ENCODE measurements at places on chromosomes 5 and 9.

DNA sequence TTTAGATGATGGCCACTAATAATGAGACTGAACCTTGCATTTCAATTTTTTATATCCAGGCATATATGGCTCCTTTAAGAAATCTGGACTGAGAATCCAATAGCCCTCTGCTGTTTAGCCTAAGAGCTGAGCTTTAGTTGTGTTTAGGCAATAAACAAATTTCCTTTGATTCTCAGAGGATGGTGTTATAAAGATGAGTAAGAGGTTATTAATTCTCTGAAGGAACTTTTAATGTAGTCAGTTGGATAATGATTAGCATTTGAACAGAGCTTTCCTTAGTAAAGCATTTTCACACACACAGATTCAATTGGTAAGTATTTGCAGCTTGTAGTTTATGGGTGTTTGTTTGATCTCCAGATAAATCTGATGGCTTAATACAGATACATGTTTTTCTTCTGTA lies 149.6 kb downstream of the PRR16 start:
- DNase-seq, result no peak

- DNase-seq, result no peak
Measured at GRCh38 chr5:172111852-172112225, 76.2 kb downstream of the STK10 start.

- no peak for DNase-seq
Measured at GRCh38 chr5:179118756-179119414, 58.7 kb downstream of the ZNF354C start.

- no peak for DNase-seq
Measured at GRCh38 chr5:1111241-1111726, 579 bp downstream of the SLC12A7 start.

- DNase-seq, result no peak
Measured at GRCh38 chr5:137279521-137280231, 219.4 kb downstream of the SPOCK1 start.

DNA sequence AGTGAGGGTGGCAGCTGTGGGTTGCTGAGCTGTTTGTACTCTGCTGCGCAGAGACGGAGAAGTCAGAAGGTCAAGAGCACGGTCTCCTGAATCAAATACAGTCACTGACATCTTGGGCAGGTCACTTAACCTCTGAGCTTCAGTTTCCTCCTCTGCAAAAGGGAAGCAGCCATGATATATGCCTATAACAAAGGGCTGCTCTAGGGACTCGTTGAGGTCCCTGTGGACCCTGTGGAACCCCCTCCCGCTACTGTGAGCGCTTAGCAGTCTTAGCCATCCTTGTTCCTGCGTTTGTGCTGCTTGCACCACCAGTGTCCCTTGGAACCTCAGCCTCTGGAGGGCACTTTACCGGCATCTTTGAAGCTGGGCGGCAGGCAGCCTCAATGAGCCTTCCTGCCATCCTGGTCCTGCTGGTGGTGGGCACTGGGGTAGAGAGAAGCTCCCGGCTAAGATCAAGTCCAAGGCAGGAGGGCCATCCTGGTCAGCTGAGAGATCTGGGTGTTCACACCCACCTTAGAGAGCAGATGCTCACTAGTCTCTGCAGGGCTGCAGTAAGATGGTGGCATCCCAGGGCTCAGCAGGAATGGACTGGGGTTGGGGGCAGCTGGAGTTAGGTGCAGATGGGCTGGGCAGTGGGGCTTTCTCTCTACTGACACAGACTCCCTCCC lies 8.7 kb downstream of the JADE2 start:
- DNase-seq, result no peak

DNA sequence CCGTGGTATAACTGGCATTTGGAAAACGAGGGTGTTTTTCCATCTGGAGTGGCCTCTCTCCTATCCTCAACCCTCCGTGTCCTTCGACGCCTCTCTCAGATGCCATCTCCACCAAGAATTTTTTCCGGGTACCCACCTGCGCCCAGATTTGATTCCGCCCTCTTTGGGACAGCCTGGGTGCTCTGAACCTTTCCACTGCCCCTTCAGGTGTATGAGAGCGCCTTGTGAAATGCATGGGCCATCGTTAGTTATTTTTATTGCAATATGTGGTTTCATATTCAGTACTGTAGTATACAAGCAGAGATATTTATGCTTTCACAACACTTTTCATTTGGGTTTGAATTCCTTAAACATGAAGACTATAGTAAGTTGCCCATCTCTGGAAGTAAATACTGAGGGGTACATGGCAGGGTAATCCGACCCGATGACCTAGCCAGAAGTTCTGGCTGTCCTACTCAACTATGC lies 78.2 kb upstream of the IFNE start:
- no peak for DNase-seq

GRCh38 chr5:52837591-52838001 lies 49.9 kb downstream of the ITGA1 start:
- DNase-seq, result no peak

DNA sequence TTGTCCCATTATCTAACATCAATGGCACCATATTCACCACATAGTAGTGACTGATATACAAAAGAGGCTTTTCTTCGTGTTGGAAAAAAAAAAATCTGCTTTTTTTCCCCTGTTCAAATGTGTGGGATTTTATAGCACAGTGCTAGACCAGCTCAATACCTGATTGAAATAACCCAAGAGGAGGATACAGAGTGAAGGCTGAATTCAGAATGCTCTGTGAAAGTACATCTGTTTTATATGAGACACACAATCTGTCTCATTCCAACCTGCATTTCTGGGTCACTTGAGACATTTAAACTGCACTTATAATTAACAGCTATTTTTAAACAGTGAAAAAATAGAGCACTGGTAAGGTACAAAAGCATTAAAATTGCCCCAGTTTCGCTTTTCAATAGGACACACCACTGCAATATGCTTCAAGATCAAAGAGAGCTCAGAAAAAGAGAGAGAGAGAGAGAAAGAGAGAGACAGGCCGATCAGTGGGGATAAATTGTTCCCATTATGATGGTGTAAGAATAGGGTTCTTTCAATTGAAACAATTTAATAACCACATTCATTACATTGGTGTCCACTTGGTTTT lies 179.3 kb downstream of the NR2F1-AS1 start:
- DNase-seq, result no peak

DNA sequence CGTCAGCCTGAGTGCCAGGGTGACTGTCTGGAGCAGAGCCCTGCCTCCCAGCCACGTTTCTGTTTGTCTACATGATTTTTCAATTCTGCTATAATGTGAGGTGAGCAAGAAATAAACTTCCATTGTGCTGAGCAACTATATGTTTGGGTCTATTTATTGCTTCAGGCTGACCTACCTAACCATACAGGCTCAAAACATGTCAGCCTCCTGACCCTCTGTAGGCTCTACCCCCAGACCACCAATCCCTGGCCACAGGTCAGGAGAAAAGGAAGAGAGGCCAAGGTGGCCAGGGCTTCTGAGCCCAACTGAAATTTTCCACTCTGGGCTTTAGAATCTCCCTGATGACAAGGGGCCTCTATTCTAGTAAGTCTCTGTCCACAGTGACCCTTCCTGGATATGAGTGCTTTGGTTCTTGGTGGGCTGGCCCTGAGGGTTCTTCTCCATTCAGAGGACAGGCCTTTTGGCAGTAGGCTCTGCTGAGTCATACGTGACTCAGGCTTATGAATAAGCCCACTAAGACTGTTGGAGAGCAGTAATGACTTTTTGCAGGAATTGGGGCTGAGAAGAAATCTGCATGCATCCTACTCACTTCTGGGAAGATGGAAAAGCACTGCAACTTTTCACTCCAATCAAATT lies 117.2 kb upstream of the TBCA start:
- DNase-seq, result no peak

- no peak for DNase-seq
Measured at GRCh38 chr9:4742246-4742645, 1.2 kb upstream of the AK3 start.

DNA sequence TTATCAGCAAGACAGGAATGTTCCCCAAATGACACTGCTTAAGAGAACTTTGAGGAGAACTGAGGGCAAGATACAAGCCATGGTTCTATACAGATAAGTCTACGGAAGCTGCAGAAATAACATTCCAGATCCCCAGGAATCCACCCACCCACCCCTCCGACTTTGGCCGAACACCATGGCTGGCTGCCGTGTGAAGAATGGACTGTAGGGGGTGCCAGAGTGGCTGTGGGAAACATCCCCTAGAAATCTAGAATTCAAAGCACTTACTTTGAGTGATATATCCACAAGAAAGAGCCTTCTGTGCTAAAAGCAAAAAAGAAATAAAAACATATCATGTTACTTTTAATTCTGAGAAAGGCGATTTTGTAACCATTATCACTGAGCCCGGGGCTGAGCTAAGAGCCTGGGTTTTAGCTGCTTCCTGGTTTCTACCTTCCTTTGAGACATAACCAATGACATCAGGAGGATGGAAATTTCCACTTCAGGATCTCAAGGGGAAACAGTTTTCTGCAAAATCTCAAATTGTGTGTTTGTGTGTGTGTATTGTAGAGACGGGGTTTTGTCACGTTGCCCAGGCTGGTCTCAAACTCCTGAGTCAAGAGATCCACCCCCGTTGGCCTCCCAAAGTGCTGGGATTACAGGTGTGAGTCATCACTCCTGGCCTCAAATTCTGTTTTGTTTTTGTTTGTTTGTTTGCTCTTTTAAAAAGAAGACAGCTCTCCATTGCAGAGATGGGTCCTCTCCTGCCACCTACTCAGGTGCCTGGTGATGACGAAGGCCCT lies 36.4 kb downstream of the GGTA1 start:
- no peak for DNase-seq

- no peak for DNase-seq
Measured at GRCh38 chr9:32339424-32339823, 45.0 kb upstream of the ACO1 start.

- no peak for DNase-seq
Measured at GRCh38 chr9:18396102-18396728, 77.7 kb upstream of the ADAMTSL1 start.

GRCh38 chr5:136769900-136770684 lies 404.7 kb upstream of the TRPC7 start:
- peak; percentile 89 for DNase-seq

- DNase-seq, result peak; percentile 68
Measured at GRCh38 chr5:43073597-43074546, 33.8 kb upstream of the ANXA2R start.

GRCh38 chr9:125544484-125544883 lies 162.5 kb downstream of the MAPKAP1 start:
- DNase-seq, result no peak

GRCh38 chr5:158958021-158958994 lies 141.4 kb downstream of the EBF1 start:
- DNase-seq, result no peak

- no peak for DNase-seq
Measured at GRCh38 chr5:73183481-73183891, 10.5 kb downstream of the TMEM174 start.

- no peak for DNase-seq
Measured at GRCh38 chr9:123011878-123012528, 21.5 kb upstream of the GPR21 start.

DNA sequence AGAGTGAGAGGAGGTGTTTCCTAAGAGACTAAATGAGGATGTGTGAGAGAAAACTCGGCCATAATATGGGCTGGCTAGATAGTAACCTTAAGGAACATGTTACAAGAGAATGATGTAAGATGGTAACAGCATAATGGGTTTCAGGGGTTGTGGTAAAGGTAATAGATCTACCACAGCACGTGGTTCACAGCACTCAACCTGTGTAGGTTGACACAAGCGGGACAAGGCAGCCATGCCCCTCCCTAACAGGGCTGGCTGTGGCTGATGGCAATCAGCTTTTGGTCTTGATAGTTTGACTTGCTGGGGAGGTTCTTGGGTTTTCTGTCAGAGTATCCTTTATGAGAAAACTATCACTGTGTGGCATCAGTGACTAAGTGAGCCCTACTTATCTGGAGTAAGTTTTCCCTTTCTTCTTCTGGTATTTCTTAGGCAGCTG lies 138.6 kb downstream of the TRIO start:
- no peak for DNase-seq

DNA sequence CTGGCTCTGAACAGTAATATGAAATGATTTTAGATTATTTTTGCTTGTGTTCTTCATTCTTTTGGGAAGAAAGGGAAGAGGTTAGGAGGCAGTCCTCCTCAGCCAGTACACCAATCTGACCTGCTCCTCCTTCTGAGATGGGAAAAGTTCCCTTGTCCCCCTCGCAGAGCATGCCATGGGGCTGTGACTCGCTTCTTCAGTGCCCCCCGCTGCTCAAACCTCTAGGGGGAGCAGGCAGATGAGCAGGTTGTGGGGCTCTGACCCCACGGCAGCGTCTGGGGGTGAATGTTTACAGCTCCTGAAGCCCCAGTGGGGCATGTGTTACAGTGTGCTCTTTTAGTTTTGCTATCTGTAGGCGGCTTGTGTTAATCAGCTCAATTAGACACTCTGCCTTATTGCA lies 50.9 kb upstream of the KLF9 start:
- DNase-seq, result no peak

- DNase-seq, result peak; percentile 53
Measured at GRCh38 chr9:87540444-87541105, 42.9 kb downstream of the DAPK1 start.

GRCh38 chr9:93962561-93963440 lies 7.6 kb upstream of the BARX1 start:
- no peak for DNase-seq

DNA sequence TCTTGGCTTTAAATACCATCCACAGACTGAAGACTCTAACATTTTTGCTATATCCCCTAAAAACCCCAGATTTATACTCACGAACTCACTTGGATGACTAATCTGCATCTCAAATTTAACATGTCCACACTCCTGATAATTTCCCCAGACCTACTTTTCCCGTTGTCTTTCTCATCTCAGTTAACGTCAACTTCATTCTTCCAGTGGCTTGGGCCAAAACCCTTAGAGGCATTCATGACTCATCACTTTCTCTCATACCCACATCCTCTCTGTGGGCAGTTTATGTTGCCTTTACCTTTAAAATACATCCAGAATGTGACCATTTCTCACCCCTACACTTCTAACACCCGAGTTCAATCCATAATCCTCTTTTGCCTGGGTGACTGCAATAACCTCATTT lies 96.7 kb downstream of the EDIL3 start:
- DNase-seq, result no peak

DNA sequence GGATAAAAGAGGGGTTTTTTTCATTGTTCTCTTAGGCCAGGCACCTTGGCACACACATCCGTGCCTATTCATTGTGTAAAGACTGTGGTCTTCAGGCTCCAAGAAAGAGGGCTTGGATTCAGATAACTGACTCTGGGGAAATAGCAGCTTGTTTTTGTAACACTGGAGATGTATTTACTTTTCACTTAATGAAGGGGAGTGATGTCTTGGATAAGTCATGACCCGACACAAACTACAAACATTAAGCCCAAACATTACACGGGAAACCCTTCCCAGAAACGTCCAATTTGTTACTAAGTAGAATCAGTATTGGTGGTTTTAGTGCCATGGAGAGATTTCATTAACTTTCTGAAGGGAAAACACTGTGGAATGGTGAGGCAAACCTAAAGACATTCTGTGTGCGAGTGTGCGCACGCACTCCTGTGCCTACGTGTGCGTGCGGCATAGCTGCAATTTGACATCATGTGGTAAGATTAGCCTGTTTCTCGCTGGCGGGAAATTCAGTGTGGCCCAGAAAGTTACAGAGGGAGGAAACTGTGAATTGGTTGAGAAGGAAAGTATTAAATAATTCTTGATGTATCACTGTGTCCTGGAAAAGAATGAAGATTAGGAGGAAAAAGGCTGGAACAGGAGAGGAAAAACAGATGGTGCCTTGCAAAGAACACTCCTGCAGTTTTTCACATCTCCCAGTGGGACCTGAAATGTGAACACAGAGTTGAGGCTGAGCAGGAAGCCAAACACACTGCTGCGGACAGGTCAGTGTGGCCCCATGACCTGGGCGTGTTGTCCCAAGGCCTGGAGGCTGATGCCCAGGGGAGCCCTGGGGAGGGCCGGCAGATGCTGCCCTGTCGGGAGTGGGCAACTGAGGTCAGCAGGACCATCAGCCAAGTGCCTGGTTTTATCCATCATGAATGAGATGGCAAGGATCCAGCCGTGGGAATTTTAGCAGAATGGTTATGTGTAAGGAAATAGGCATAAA lies 108.5 kb downstream of the GAS1 start:
- no peak for DNase-seq

Measured in osteocyte (in vitro differentiated cells).